ENCODE measurements at places on chromosomes 2 and 18.

- no peak for DNase-seq
Observed at GRCh38 chr2:159635006-159635789, 18.9 kb upstream of the BAZ2B start.

DNA sequence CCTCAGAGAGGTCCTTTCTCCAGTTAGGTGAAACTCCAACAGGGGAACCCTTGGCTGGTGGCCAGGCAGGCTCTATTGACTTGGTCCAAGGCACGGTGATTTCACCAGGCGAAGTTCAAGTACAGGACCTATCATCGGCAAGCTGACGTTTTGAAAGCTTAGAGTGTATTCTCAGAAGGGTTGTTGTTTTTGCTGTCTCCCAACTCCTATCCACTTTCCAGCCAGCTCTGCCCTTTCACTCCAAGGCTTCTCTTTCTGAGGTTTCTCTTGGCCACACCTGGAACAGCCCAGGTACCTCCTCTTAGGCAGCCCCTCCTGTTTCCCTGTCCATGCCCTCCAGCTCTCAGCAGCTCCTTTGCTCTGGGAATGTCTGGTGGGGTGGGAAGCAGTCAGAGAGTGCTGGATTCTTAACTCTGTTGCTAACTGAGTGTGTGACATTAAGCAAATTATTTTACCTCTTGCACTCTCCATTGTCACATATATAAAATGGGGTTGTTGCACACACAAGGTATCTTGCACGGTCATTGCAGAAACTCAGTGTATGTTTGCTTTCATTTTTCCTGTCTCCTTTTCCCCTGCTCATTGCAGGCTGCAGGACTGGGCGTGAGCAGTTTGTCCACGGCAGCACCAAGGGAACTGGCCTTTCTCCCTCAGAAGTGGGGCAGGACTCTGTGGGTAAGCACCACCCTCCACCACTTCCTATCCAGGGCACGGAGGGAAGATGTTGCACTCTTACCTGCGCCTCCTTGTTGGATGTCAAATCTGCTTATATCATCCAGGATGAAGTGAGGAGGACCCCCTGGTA lies 30.2 kb downstream of the CAPN13 start:
- DNase-seq: no peak

- DNase-seq: no peak
Observed at GRCh38 chr2:37836711-37837110, 88.4 kb upstream of the RMDN2 start.

DNA sequence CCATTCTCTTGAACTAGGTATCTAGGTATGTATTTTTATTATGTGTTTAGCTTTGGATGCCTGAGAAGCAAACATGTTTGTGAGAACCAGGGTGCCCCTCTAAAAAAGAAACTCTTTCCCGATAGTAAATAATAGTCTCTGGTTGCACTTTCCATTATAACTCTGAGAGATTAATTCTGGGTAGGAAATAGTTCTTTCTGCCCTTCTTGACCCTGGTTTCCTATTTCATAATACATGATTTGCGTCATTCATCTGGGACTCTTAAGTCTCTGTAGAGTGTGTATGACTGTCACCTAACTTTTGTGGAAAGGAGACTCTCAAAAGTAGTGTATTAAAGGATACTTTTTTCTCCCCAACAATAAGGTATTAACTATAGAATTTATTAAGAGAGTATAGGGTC lies 31.5 kb downstream of the ACSL3 start:
- no peak for DNase-seq

GRCh38 chr2:3488855-3489763 lies 30.2 kb downstream of the ADI1 start:
- DNase-seq: no peak

DNA sequence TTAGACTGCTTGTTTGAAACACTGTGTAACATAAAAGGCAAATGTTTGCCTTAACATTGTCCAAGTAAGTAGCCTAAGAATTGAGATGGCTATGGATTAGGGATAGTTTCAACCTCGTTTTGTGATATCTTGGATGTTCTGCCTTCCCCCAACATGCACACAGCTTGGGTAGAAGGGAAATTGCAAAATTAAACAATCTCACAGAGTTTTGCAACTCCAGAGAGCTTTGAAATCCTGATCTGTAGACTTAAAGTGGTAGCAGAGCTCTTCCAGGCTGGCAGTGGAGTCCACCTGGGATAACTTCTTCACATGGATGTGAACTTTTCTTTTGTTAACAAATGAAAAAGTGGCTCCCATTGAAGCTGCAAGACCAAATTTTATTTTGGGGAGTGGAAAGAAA lies 59.6 kb downstream of the CHRNA1 start:
- DNase-seq: no peak

DNA sequence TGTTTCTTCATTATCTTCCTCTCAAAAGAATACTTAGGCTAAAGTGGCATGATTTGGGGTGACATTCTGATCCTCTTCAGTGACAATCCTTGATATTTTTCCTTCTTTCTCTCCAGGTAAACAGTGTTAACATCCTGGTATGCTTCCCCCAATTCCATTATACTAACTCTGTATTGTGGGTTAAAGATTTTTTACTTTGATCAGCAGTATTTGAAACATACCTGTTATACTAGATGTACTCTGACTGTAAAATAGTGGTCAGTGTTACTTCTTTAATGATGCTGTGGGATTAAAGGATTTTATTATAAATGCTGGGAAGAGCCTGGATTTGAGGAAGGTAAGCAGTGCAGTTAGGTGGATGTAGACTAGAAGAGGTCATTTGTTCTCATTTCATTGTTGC lies 48.8 kb downstream of the MSH2 start:
- no peak for DNase-seq

DNA sequence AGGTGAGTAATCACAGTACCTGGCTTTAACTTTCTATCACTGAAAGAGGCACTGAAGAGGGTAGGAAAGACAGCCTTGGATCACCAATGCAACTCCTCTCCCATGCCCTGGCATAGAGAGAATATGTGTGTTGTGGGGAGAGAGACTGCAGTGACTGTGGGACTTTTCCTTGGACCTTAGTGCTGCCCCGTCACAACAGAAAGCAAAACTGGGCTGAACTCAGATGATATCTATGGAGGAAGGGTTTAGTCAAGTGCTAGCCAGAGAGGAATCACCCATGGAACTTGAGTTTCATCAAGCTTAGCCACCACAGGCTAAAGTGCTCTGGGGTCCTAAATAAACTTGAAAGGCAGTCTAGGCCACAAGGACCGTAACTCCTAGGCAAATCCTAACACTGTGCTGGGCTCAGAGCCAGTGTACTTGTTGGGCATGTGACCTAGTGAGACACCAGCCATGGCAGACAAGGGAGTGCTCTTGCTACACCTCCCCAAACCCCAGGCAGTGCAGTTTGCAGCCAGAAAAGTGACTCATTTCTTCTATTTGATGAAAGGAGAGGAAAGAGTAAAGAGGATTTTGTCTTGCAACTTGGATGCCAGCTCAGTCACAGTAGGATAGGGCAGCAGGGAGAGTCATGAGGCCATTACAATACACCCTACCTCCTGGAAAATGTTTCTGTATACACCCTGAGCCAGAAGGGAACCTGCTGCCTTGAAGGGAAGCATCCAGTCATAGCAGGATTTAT lies 105.8 kb upstream of the SPOPL start:
- peak; percentile 19 for DNase-seq

DNA sequence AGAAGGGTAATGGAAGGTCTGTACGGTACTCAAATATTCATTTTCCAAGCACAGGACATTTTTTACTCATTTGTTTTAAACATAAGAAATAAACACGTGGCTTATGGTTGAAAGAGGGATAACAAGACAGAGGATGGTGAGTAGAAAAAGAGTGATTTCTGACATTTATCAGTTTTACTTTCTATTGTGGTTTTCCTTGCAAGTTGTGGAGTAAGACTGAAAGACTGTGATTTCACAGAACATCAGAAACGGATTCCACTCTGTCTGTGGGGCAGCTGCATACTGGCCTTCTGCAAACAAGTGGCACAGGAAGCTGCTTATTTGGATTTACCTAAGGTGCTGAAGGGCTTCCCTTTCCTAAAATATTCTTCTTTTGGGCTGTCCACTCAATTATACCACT lies 122.2 kb upstream of the ITGB6 start:
- no peak for DNase-seq

DNA sequence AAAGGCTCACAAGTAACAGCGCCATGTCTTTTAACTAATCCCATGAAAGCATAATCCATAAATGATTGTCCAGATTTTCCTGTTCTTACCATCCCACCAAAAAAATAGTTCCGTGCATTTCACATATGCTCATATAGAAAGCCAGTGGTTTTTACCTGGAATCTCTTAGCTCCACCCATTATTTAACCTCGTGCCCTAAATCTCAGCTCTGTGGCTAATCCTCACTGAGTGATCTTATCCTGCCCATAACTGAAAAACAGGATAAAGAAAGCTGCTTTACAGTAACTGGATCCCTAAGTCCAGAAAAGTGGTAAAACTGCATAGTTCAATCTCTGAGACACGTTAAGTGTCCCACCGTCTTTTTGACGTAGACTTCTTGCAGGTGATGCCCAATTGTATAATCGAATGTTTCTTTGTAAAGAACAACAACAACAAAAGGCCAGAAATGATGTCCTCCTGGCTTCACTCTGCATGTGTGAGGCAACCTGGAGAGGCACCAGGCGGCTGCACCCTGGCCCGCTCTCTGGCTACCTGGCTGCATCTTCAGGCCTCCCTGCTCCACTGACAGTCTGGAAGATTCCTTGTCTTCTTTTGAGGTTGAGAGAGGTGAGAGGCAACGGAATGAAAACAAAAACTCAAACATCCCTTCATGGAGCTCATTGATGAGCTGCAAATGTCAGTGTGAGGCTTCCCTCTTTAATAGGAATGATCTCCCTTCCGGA lies 38.6 kb downstream of the FEZ2 start:
- no peak for DNase-seq

- DNase-seq: no peak
Observed at GRCh38 chr18:58325494-58325893, 281.5 kb downstream of the NEDD4L start.

GRCh38 chr2:215368493-215368809 lies 56.6 kb downstream of the ATIC start:
- no peak for DNase-seq

Data from heart left ventricle (tissue), 16 donors.